GM23338 (cell line): ENCODE measurements at places on chromosomes 4 and X.

DNA sequence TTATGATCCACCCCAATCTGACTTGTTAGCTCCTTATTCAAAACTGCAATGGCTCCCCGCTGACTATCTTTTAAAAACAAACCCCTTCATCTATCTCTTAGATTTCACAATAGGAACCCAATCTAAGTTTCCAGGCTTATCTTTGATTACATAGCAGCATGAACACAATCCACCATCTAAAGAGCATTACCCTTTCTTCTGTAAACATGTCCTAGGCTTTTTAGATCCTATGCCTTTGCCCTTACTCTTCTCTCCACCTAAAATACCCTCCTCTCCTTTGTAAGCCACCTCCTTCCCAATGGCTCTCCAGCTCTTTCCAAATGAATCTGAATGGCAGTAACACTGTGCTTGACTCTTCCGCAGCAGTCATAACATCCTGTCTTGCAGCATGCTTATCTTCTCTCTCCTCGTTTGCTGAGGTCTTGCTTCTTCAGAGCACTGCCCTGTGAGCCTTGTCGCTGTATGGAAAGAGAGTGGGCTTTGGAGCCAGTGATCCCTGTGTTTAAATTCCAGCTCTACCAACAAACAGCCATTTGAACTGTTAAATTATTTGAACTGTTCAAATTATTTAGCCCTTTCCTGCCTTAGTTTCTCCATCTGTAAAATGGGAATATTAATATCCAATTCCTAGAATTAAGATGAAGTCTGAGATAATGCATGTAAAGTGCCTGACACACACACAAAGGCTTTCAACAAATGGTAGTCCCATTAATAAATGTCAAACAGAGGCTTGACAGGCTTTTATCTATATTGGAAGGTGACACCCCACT is 16.2 kb upstream of the TSPAN5 start:
- DNase-seq = no peak

GRCh38 chrX:22060415-22061280 is 28.5 kb downstream of the PHEX start:
- DNase-seq = no peak

GRCh38 chr4:15035159-15035558 is 32.9 kb downstream of the CPEB2 start:
- DNase-seq = no peak

DNA sequence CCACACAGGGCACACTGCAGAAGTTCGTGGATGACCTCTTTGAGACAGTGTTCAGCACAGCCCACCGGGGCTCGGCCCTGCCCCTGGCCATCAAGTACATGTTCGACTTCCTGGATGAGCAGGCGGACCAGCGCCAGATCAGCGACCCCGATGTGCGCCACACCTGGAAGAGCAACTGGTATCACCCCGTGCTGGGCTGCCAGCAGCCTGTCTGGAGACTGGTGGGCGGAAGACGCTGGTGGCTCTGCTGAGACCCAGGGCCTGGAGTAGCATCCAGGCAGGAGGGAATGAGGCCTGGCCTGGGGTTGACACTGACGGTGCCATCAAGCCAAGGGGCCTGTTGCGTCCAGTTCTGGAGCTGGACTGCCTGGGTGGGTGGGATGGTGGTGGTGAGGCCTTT is 8.6 kb downstream of the LAGE3 start:
- no peak for DNase-seq

- no peak for DNase-seq
Measured at GRCh38 chr4:7680106-7680505, 245.4 kb upstream of the PSAPL1 start.

- no peak for DNase-seq
Measured at GRCh38 chr4:3384771-3385710, 56.7 kb upstream of the HGFAC start.

DNA sequence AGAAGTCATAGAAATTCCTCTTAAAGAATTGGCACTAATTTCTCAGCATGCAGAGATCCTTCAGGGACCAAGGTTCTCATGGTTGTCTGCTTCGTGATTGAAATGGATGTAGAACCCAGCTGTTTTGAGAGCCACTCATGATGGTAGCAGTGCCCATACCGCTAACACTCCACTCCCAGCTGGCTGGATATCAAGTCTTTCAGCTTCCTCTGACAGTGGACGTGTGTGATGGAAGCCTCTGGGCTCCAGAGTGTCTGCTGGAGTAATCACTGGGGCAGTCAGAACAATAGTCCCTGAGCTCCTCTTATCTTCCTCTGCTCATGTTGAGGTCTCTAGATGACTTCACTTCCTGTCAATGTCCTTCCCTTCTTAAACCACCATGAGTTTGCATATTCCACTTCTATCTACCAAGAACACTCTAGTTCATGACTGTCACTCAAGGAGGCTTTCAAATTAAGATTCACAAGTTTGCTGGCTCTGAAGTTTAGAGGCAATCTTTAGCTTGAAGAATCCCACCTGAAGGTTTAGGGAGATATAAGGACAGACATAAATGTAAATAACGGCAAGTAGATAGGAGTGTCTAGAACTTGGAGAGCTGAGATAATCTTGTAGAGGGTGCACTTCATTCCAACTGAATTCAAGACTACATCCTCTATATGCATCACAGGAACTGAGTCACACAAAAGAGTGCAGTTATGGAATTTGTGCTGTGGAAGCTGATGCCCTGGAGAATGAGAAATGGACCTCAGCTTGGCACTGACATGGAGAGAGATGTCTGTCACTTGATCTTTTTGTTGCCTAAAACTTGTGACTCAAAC is 64.5 kb upstream of the WDR1 start:
- DNase-seq = no peak

DNA sequence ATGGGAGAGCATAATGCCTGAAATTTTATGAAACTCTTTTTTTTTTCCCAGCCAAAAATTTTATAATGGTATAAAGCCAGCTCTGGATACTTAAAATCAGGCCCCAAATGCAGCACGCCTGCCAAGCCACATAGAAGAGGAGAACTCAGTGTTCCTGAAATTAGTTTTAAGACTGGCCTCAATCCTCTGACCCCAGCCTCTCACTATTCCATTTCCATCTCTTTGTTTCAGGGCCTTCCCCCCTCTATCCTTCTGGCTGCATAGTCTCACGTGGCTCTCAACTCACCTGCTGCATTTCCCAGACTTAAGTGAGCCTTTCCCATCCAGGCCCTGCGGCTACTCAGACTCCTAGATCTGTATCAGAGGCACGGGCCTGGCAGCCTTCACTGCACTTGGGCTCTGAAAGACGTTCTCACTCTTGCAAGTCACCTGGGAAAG is 5.2 kb upstream of the CBR4 start:
- DNase-seq = peak; percentile 14

DNA sequence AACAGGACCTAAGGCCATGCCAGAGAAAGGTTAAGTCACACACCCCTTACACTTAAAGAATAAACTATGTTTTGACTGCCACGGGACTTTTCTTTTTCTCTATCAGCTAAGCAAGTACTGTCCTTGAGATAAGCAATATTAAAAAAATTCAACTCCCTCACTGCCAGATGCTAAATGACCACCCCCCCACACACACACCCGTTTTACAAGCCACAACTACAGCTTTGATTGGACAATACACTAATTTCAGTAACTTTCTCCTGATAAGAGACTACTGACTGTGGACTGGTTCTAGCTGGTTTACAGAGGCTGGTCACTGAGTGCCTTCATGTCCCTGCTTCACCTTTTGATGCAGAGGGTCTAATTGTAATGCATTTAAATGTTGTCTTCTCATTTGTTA is 63.9 kb upstream of the HOPX start:
- no peak for DNase-seq

DNA sequence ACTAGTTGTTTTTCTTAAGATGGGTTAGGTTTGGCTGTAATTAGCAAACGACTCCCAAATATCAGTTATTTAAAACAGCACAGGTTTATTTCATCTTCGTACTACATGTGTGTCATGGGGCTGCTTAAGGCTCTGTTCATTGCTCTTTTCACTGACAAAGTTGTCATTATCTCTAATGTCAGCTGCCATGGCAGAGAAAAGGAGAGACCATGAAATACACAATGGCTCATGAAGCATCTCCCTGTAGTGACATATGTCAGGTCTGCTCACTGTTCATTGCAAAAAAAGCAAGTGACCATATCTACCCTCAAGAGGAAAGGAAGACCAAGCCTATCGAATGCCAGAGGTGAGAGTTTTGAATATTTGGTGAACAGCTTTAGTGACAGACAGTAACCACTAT is 52.2 kb upstream of the PCDH7 start:
- no peak for DNase-seq

DNA sequence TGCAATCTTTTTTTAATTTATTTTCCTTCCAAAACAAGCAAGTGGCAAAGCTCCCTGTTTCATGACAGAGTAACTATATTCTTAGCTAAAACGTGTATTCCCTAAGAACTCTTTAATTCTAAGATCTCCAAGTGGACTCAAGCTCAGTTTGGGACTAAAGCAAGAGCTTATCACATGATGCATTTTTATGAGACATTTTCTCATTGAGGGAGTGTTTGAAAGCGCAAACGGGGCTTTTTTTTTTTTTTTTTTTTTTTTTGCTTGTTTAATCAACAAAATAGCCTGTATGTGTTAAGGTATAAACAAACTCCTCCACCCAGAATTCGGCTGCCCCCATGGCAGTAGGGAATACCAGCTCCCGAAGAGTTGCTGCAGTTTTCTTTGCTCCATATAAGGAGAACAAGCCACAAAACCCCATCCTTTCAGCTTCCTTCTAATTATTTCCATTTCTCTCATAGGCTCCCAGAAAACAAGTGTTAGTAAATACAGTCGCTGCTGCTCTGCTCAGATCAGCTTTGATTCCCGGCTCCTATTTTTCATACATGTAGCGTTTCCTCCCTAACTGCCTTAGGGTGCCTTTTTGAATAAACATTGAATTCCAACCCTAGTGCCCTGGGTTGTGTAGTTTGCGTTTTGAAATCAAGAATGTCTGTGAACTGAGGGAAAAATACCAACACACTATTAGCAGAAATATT is 669 bp upstream of the PPARGC1A start:
- DNase-seq = peak; percentile 19

- peak; percentile 4 for DNase-seq
Measured at GRCh38 chrX:36856849-36857248, 151.3 kb upstream of the FAM47C start.

DNA sequence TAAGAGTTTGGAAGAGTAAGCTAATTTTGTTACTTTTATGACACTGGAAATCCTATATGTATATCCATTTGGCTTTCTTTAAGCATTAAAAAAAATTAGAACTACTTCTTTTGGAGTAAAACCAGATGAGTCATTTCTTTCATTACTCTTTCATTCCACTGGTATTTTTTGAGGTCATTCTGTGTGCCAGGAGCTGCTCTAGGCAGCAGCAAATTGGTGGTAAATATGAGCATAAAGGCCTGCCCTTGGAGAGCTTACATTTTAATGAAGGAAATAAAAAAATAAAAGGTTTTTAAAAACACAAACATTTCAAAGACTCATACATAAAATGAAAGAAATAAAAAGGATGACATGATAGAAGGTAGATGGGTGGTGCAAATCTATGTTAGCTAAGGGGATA is 37.4 kb downstream of the MID1 start:
- no peak for DNase-seq

DNA sequence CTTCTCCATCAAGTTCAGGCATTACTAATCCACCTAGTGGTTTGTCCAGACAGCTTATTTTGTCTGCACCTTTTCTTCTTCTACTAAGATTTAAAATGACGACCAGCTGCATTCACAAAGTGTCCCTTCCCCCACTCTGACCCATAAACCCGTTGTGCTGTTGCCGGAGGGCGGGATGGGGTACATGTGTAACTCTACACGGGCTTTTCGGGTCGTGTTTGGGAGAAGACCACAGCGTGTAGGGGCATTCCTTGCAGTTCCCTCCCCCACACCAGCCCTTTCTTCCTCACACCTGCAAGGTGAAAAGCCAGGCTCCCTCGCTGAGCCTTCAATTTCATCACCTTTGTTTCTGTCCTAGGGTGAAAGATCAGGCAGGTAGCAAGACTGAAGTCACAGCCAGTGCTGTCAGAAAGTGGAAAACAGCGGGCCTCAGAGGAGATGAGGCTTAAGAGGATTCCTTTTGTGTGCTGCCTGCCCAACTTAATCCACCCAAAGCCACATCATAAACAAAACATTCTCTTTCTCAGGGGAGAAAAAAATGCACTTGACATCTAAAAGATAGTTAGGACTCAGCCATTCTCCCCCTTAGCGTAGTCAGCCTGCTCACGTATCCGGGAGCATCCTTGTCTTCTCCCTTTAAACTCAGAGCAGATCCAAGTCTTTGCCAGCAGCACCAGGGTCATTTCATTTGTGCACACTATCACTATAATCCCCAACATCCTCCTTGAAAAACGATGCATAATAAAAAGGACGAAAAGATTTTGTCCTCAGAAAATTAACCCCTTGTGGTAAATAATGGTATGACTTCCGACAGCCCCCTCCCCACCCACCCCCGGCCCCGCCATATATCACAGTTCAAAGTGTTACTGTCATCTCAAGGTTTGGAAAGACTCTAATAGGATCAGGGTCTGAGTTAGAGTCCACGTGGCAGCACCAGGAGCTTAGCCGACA is 599.0 kb downstream of the RAB28 start:
- peak; percentile 34 for DNase-seq

DNA sequence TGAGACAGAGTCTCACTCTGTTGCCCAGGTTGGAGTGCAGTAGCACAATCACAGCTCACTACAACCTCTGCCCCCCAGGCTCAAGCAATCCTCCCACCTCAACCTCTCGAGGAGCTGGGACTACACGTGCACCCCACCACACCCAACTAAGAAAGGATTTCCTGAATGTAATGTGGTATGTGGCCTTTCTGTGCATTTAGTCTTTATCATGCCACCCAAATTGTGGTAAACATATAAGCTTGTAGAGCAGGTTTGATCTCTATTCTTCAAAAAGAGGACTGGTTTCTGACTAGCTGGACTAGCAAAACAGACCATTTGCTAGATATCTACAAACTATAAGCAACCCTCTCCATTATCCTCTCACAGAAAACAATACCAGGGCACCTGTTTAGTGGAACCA is 33.6 kb downstream of the ELOVL6 start:
- no peak for DNase-seq

DNA sequence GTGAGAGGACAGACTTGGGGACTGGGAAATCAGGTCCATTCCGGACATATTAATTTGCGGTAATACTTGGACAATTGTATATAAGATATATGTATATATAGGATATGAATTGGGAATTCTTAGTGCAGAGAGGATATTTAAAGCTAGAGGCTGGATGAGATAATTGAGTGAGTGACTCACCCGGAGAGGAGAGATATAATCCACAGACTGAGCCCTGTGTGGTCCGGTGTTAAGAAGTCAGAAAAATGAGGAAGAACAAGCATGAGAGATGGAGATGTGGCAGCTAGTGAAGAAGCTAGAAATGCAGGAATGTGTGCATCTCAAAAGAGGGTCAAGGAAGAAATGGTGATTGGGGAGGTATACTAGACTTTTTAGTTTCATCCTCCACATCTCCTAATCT is 336.2 kb downstream of the SLC7A11 start:
- DNase-seq = no peak
